Activated CD8-positive, alpha-beta memory T cell treated with anti-CD3 and anti-CD28 coated beads, Interleukin-2, amount 50 U/mL, for 48 hours (primary cell): ENCODE measurements at places on chromosomes 2 and 18.

DNA sequence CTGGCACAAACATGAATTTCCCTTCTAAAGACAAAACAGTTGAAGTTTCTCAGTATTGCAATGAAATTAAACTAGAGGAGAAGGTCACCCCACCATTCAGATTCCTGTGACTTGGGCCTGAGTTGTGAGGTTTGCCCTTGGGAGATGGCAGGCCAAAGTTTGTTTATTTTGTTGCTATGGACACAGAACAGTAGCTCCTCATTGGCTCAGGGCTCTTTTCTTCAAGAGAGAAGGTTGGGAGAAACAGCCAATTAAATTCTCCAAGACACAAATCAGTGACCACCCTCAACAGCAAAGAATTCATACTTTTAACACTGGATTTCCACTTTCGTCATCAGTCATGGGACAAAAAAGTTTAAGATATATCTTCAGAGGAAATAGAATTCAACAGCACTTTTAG, at the start of gene FLACC1:
Gene FLACC1, minus strand, starts transcription at position 125 of the 400 bp plus-strand sequence. CDS start 5,941 bp downstream, outside the sequence.
- DNase-seq = no peak

- DNase-seq = no peak
Observed at GRCh38 chr2:163135256-163135655, 296.7 kb upstream of the KCNH7 start.

DNA sequence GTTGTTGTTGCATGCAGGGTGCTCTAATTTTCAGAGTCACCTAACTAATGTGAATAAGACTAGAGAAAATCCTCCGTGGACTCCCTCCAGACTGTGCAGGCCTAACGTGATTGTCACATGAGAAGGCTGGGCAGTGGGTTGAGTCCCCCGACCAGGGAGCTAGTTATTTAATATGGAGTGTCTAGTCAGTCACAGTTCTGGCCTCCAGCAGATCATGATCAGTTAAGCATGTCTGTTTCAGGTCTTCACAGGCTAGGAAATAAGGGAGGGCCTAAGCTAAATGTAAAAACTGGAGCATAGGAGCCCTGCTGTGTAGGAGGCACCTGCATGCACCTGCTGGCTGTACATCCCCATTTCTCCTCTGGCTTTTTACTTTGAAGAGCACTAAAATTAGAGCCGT, 86.8 kb downstream of the PRPF40A start:
- DNase-seq = no peak

DNA sequence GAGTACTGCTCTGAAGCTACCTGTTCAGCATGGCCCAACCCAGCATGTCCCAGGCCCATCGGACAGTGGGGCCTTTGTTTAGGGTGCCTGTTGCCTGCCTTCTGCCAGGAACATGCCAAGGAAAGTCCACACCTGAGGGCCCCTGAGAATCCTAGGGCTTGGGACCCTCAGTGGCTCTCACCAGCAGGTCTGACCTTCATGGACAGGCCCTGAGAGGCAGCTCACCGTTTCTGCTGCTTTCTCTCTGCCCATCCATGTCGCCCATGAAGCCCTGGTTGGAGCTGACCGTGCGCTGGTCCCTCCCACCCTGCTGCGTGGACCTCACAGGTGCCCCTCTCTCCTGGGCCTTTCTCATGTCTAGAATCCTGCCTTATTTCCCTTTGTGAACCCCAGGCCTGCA, 124.0 kb downstream of the GBX2 start:
- DNase-seq = no peak

DNA sequence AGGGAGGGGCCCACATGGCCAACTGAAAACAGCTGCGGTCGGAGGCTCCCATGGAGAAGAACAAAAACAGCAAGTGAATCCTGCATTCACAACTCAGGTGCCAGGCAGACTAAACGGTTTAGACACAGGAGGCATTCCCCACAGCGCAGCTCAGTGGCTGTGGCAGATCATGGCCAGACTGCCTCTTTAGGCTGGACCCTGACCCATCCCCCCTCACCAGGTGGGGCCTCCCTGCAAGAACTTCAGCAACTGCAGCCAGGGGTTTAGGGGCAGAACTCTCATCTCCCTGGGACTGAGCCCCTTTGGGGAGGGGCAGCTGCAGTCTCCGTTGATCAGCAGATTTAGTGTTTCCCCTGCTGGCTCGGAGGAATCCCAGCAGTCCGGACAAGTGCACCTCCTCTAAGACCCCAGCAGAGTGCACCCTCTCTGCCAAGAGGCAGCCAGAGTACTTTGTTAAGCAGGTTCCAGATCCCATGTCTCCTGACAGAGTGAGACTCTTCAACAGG, 346.7 kb downstream of the SS18 start:
- DNase-seq = no peak
